ENCODE measurements at places on chromosomes 12 and 14.
A peak's percentile ranks its signal among the peaks of the same experiment; 100 is the strongest.

- no peak for DNase-seq
These were observed 6.3 kb upstream of the LRIG3 start for GRCh38 chr12:58926586-58926985.

- DNase-seq = no peak
These were observed 103.6 kb upstream of the CCDC91 start for GRCh38 chr12:28086521-28087155.

DNA sequence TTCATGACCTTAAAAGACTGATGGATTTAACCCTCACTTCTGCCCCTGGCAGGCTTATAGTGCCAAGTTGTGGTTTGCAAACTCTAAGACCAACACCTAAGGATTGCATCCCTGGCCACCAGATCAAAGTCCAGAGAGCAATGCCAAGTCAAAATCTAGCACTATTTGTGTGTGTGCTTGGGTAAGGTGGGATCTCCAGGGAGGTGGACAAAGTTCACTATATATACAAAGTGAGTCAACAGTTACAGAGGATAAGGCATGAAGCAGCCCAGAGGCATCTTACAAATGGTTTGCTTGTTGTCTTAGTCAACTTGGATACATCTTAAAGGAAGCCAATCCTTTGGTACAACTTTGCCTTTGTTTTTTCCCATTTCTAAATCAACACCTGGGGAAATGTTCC is 137.3 kb downstream of the MSRB3 start:
- DNase-seq = no peak

DNA sequence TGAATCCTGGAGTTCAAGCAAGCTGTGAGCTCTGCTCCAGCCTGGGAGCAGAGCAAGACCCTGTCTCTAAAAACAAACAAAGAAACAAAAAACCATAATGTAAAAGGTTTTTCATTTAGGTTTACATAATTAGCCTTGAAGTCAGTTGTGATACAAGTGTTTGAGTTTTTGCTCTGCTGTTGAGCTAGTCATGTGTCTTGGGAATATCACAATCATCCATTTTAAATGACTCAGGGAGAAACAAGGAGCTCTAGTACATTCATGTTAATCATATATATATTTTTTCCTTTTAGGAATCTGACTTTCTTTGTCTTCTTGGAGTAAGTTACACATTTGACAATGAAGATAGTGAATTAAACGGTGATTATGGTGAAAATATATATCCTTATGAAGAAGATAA is 12.9 kb downstream of the MIA2 start:
- DNase-seq = no peak

- DNase-seq = no peak
These were observed 1.9 kb upstream of the ATP5MC2 start for GRCh38 chr12:53677800-53678148.

DNA sequence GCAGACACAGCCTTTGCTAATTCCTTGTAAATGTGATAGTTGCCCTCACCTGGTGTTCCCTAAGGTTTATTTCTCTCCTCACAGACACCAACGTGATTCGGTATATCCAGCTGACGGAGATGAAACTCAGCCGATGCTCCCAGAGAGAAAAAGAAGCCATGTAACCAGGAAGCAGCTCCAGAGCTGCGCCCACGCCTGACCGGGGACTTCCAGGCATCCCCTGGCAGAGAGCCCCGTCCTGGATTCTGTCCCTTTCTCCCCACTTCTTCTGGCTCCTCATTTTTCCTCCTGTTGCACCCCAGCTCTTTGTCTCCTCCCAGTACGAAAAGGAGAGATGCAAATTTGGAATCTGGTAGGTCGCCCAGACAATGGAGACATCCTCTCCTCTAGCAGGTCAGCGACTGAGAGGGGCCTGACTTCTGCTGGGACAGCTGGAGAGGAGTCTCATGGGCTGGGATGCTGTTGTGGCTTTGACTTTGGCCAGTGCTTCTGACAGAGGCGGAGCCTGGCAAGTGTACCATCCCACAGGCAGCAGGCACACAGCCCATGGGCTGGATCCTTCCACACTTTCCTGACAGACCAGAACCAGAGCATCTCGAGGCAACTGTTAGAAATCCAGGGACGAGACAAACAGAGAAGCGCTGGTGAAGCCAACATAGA is 29.4 kb downstream of the TTC9 start:
- no peak for DNase-seq

- DNase-seq = no peak
These were observed 74.7 kb downstream of the LLPH start for GRCh38 chr12:66055837-66056319.

GRCh38 chr14:66017927-66018326 is 468.2 kb upstream of the CCDC196 start:
- no peak for DNase-seq

DNA sequence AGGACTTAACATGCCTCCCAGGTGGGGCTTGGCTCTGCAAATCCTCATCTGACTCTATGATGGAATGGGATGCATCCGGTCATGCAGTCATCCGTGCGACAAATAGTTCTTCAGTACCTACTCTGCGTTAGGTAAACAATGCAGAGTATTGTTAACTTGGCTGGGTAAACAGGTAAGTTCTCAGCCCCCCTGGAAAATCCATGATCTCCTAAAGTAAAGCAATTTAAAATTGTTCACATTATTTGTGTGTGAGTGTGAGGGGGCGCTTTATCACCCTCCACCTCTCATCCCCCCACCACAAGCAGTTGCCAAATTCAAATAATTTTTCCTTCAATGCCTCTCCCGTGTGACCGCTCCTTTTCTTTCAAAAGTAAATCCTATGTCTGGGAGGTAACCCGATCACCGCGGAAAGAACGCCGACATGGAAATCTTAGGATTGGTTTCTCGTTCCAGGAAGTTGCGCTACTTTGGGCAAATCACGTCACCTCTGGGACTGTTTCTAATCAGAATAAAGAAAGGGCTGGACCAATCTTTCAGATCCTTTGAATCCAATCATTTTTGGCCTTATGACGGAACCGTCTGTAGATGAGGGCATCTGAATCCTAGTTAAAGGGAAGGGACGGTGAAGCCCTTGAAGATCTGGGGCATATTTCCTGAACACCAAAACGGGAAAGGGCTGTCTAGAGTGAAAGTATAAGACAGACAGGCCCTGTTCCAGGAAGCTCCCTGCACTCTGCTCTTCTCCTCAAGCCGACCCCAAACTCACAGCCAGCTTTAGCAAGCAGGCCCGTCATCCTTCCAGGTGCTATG is 44.0 kb upstream of the SINHCAF start:
- no peak for DNase-seq

DNA sequence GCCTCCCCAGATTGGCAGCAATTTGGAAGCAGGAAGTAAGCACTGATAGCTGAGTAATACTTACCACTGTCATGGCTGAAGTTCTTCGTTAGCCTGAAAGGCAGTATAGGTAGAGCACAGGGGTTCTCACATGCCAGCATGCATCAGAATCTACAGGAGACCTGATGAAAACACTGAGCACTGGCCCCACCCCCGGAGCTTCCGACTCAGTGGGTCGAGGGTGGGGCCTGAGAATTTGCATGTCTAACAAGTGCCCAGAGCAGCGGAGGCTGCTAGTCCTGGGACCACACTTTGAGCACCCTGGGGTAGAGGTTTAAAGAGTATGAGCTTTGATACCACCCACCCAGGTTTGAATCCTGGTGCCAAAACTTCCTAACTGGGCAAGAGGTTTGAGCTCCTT is 89.6 kb downstream of the FBXW8 start:
- DNase-seq = peak; percentile 29
